WTC11 (cell line): ENCODE measurements at places on chromosomes 6 and 20. TPM values are rescaled to one million over a fixed set of nuclear protein-coding genes. Genes with fewer than 3 reads are reported as not detected.

The ASIP gene
- total RNA-seq, result not detected in 3 replicates

DNA sequence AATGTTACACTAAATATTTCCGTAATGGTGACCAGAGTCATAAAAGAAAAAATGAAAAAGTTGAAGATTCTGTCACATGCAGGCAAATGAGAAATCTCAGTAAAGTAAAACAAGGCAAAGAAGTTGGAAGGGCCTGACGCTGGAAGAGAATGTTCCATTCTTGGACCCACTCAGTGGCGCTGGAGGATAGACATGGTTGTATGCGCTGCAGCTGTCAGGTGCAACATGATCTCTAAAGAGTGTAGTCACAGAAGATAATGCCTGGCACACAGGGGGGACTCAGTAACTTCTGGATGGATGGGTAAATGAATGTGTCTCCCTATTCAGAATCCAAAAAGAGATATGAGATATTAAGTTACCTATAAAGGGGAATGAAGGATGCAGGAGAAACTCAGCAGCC, 116.3 kb downstream of the FAXC start:
- no peak for DNase-seq

The SLC17A2 gene
- total RNA-seq, result not detected in 3 replicates

- DNase-seq, result no peak
Observed at GRCh38 chr6:155194399-155194798, 69.4 kb upstream of the CLDN20 start.

DNA sequence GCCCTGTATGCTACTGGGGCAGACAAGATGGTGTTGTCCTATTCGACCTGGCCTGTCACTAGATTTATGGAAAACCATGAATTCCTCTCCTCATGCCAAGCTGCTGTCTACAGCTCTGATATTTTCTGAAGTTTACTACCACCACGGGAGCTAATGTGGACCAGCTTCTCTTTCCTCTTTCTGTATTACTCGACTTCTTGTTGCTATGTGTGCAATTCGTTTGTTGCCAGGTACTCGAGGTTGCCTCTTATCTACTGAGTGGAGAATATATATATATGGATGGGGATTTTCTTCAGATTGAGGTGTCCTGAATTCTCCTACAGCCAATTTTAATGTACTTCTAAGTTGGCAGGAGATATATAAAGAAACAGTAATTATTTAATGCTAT, 34.7 kb downstream of the MAN1A1 start:
- DNase-seq, result no peak

GRCh38 chr6:35299674-35300073, 2.1 kb downstream of the DEF6 start:
- no peak for DNase-seq

GRCh38 chr6:157054531-157054979, 268.8 kb downstream of the TMEM242 start:
- DNase-seq, result no peak

DNA sequence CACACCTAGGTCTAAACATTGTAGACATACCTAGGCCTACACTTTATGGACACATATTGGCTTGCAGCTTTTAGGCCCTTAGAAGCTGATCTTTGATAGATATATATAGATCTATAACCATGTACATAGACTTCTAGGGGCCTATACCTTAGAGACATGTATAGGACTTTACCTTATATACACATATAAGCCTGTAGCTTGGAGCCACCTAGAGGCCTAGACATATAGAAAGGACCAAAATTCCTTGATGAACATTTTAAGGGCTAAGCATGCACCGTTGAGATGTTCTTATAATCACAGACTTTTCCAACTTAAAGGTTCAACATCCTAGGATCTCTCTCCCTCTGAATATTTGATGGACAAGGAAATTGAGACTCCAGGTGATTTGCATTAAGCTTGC, 371.7 kb upstream of the SASH1 start:
- no peak for DNase-seq

DNA sequence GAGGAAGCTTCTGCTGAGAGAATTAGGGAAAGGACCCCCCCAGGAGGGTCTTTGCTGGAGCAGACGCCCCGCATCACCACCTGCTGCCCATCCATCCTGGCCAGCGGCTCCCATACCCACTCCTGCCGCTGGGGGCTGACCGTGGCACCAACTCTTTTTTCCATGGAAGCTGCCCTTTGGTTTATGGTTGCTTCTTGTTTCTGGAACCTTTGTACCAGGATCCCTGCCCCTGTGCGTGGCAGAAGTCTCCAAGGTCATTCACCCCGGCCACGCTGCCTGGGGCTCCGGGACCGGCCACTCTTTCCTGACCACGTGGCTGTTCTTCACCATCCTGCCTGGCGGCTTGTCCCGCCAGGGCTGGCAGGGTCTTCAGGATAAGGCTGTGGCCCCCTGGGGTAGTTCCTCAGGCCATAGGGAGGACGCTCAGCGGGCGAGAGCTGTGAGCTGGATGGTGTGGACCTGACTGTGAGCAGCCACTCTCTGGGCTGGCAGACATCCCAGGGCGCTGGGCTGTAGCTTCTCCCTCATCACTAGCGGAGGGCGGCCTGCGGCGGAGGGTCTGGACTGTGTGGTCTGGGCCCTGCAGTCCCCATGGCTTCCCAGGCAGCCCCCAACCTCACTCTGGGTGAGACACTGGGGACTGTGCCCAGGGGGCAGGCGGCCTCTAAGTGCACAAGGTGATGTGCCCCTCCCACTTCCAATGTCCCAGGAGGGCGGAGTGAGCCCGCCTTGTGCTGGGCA, 22.8 kb upstream of the RBBP8NL start:
- no peak for DNase-seq

- no peak for DNase-seq
Observed at GRCh38 chr6:87210979-87211378, 55.6 kb downstream of the ZNF292 start.

- DNase-seq, result no peak
Observed at GRCh38 chr6:38476888-38477287, 162.8 kb downstream of the BTBD9 start.

The ATRN gene
- total RNA-seq, result 19.2 to 19.9 TPM (median 19.9 TPM) in 3 replicates

DNA sequence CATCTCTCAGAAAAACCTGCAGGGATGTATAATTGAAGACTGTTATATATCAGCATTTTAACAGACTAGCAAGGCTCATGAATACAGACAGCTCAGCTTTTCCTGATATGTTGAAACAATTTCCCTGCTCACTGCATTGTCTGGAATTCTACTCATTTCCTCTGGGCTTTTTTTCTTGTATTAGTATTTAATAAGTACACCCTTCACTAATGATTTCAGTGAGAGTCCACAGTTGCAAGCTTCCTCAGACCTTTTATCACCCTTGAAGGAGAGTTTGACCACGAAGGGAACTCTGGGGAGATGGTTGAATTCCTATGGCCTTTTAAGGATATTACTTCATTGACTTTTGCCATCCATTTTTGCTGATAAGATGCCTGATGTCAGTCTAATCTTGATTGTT, 248.7 kb downstream of the ADGB start:
- DNase-seq, result no peak
